ENCODE measurements at places on chromosomes 16 and 17.
A peak's percentile ranks its signal among the peaks of the same experiment; 100 is the strongest.

DNA sequence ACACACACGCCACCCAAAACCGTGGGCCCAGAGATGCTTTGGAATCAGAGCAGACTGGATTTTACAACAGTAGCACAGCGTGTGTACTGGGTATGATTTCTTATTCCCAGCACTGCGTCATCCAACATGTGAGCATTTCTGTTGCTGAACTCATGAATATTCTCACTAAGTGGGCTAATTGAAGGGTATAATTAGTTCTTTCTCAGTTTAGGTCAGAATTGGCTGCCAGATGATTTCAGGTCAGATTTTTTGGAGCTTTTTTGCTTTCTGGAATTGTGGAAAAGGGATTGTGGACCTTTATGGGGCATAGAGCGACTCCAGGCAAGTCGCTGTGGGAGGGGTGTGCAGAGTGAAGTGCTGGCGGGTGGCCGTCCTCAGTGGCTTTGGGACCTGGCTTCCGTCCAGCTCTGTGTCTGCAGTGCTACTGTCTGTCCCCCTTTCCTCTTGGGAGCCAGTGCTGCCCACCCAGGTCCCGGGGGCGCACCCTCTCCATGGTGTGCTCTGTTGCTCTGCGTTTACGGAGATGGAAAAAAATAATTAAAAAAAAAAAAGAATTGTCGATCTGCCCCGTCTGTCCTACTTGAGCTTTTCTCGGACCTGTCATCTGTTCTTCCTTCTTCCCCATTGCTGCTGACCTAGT, 25.0 kb downstream of the FOXK2 start:
- DNase-seq: no peak

DNA sequence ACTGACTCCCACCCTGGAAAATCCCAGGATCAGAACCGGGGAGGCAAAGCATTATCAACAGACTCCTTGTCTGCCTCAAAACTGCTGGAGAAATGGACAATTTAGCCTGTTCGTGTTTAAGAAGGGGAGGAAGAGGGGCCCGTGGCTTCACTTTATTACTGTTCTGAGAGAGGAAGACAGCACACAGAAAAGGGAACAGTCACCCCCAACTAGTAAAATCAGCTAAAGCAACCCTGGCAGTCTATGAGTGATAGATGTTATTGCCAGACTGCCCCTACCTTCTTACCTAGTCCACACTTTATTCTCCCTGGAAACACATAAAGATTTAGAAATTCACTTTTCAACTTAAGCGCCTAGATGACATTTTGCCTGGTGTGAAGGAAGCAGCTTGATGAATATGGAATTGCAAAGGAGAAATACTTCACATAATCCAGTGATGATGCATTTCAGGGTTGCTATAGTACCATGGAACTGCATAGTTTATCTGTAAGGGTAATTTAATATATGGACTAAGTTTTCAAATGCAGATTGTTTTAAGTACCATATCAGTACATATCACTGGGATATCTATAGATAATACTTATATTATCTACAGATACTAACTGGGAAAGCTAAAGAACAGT, 36.9 kb upstream of the TRAP1 start:
- no peak for DNase-seq

- no peak for DNase-seq
These were observed 854.8 kb downstream of the KCNJ2 start for GRCh38 chr17:71024172-71024571.

GRCh38 chr17:44222112-44222869, 2.8 kb upstream of the UBTF start:
- peak; percentile 39 for DNase-seq

- DNase-seq: no peak
These were observed at the start of gene JPH3 for GRCh38 chr16:87602001-87602775. TSS of gene JPH3 (plus strand) at chr16:87602508. CDS start at chr16:87603147, 639 bp downstream.

GRCh38 chr17:4920351-4921048, 11.6 kb upstream of the GP1BA start:
- no peak for DNase-seq

- no peak for DNase-seq
These were observed 56.7 kb downstream of the METRNL start for GRCh38 chr17:83136156-83136555.

DNA sequence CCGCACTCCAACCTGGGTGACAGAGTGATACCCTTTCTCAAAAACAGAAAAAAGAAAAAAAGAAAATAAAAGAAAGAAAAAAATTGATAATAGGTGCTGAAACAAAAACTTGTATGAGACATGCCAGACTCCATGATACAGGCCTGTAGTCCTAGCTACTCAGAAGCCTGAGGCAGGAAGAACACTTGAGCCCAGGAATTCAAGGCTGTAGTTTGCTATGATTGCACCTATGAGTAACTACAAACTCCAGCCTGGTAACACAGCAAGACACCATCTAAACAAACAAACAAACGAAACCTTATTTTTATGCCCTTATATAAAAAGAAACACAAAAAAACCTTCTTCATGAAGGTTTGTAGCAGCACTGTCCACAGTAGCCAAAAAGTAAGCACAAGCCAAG, 5.0 kb upstream of the CMTM4 start:
- no peak for DNase-seq

DNA sequence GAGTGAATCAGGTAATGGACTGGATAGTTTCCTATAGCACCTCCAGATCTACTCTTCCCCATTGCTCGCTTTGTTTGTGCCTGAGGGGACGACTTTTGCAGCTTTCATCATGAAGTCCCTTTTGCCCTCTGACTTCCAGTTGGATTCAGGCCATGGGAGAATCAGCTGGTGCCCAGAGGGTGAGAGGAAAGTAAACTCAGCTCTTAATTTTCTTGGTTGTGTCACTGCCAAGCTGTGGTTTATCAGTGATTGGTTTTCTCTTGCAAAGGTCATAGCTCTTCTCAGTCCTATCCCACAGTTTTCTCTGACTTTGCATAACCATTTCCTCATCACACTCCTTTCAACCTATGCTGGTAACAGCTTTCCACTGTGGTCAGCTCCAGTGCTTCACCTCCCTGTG, 200.1 kb downstream of the KCNJ2 start:
- DNase-seq: no peak

DNA sequence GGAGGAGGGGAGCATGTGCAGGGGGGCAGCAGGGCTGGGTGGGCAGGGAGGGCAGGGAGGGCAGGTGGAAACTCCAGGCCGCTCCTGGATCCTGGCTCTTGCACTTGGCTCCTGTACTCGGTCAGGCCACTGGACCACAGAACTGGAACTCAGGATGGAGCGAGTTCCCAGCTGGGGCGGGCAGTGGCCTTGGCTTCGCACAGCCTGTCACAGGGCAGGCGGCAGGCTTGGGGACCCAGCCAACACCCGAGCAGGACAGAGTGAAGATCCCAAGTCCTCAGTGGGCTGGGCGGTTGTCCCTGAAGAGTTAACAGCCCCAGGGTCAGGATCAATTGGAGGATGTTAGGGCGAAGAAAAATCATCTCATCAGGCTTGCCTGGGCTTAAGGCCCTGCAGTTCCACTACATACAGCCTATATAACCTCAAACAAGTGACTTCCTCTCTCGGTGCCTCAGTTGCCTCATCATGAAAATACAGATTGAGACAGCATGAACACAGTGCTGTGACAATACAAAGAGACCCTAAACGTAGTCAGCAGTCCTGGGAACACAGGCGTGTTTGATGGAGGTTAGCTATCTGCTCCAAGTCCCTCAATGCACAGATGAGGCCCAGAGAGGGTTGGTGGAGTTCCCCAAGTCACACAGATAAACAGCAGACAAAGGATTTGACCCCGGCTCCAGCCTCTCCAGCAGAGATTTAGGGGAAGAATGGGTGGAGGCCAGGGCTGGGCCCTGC, 21.9 kb downstream of the ZNF423 start:
- DNase-seq: no peak

DNA sequence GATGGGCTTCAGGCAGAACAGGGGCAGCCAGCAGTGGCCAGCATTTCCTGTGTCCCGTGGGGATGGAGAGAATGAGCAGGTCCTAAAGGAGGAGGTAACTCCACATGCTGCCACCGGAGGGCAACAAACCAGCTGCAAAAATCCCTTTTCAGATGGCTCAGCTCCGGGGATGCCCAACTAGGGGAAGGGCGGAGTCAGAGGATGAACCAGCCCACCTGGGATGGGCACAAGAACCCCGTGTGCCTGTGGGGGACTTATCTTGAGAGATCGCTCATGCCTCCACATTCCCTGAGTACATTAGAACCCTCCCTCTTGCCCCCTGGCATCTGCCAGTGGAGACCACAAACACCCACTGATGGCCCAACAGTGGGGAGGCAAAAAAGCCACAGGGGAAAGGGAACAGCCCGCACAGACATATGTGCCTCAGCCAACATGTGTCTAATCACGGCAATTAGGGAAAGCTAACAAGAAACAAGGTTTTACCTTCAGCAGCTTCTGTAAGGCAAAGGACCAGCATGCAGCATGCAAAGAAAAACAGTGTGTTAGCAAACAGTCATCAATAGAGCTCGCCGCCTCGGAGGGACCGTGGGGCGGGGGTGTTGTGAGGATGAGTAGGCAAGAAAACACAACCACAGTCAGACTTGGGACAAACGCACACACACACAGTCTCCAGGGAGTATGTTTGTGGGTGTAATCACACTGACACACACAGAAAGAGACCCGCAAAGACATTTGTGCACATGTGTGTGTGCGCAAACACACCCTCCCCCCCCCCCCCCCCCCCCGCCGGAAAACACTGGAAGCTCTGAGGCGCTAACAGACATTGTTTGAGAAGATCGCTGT, 64.0 kb downstream of the MYO18A start:
- peak; percentile 21 for DNase-seq

DNA sequence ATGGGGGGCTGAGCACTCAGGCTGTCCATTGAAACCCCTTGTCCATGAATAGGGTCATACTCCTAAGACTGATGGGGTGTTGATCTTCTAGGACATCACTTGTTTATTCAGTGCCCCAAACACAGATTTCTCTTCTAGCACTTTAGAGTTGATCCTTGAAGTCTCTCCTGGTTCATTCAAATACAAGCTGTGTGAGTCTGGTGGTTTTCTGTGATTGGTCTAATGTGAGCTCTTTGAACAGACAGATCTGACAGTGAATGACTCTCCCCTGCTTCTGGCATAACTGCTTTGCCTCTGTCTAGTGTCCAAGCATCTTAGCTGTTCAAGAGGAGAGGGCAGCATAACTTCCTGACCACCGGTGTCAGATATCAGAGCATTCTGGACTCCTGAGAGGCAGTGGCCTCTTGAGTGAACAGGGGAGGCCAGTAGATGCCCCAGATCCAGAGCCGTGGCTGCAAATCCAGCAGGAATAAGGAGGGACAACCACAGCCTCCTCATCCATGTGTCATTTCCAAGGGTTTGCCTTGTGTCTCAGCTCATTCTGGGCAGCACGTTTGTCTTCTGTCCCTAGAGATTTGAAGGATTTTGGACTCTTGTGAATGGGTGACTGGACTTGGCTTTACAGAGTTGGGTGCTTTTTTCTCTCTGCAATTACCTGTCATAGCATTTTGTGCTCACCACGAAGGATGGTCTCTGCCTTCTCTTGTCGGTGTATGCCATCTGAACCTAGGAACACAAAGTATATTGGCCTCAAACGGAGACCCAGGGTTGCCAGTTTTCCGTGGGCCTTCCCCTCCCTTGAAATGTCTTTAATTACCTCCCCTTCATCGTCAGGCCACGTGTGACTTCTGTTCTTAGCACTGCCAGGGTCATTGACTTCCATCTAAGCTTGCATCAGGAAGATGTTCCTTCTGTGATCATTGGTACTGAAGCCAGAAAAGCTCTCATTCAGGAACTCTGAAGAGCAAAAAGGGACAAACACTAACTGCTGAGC, 13.9 kb upstream of the CLEC18C start:
- no peak for DNase-seq

DNA sequence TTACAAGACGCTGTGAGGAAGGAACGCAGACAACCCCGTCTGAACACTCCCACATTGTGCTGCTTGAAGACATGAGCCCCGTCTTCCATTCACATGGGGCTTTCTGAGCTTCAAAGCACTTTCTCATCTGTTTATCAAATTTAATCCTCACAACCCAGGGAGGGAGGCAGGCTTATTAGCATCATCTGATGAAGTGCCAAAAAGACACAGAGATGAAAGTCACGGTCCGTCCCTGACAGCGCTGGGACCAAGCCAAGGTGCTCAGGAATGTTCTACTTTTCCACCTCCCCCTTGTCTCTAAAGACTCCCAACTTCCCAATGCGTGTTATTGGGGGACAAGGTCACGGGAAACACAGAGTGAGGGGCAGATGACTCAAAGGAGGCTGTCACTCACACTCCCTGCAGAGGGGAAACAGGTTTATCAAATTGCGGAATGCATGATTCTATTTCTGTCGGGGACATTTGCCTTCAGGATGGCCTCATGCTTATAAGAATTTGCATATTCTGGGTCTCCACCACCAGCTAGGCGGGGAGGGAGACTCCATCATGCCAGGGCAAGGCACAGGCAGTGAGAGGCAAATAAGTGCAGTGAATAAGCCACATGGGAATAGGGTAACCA, 10.7 kb downstream of the XYLT1 start:
- DNase-seq: no peak

- no peak for DNase-seq
These were observed 561 bp downstream of the CCDC47 start for GRCh38 chr17:63772801-63773271.

- no peak for DNase-seq
These were observed 957.1 kb upstream of the RBFOX1 start for GRCh38 chr16:6375465-6376075.

- DNase-seq: no peak
These were observed 488 bp downstream of the SENP3 start for GRCh38 chr17:7562208-7562605.

- no peak for DNase-seq
These were observed 825.9 kb downstream of the KCNJ18 start for GRCh38 chr17:22518185-22518584.

DNA sequence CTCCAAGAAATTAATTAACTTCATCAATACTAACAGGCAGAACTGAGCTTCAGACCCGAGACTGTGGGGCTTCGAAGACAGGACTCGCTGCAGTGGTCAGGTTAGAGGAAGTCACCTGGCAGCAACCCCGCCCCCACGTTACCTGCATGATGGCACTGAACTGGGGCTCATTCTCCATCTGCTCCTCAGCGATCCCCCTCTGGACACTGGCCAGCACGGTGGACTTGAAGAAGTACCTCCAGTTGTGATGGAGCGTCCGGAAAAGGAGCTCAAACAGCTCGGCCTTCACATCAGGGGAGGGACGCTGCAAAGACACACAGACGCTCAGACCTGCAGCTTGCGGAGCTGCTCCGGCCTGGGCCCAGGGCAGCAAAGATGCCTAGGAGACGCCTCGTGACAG, 40.9 kb upstream of the GSG1L start:
- DNase-seq: no peak

DNA sequence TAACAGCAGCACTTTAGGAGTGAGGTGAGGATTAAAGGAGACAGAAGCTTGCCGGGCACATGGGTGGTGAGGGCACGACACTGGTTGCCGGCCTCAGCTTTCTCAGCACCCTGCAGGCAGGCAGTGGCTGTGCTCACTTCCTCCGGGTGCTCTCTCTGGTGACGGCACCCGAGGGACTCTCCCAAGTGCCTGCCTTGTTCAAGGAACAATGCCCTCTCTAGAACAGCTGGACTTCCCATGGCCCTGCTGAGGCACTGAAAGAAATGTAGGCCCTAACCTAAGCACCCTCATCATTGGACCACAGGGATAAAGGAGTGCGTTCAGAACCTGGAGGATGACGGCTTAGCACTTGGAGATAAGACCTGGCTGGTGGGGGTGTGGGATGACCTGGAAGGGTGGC, 72.7 kb downstream of the N4BP1 start:
- no peak for DNase-seq

- peak; percentile 32 for DNase-seq
These were observed 20.4 kb upstream of the SLC38A8 start for GRCh38 chr16:84062734-84063640.

- no peak for DNase-seq
These were observed 63.0 kb downstream of the NUP93 start for GRCh38 chr16:56792967-56793366.

Data from CD4-positive, alpha-beta T cell treated with Interleukin-6 at 100 ng/mL for 8 hours (primary cell).